ENCODE measurements at places on chromosomes 6 and 20. TPM values are rescaled to one million over a fixed set of nuclear protein-coding genes. Genes with fewer than 3 reads are reported as not detected.

The GZF1 gene
- 8.0 TPM for total RNA-seq

The HIVEP2 gene
- total RNA-seq, result 8.7 TPM

The BPIFB2 gene
- total RNA-seq, result not detected

The ZNF341 gene
- 3.6 TPM for total RNA-seq

The SLC17A2 gene
- total RNA-seq, result not detected

The OTOR gene
- total RNA-seq, result not detected

All from airway epithelial cell (primary cell).